Stimulated activated CD4-positive, alpha-beta T cell treated with anti-CD3 and anti-CD28 coated beads, Interleukin-4, amount 100 ng/mL, for 1 hour (primary cell): ENCODE measurements at places on chromosomes 16 and 17.
A peak's percentile ranks its signal among the peaks of the same experiment; 100 is the strongest.

- DNase-seq = no peak
Observed at GRCh38 chr16:50550866-50551641, 2.9 kb downstream of the NKD1 start.

DNA sequence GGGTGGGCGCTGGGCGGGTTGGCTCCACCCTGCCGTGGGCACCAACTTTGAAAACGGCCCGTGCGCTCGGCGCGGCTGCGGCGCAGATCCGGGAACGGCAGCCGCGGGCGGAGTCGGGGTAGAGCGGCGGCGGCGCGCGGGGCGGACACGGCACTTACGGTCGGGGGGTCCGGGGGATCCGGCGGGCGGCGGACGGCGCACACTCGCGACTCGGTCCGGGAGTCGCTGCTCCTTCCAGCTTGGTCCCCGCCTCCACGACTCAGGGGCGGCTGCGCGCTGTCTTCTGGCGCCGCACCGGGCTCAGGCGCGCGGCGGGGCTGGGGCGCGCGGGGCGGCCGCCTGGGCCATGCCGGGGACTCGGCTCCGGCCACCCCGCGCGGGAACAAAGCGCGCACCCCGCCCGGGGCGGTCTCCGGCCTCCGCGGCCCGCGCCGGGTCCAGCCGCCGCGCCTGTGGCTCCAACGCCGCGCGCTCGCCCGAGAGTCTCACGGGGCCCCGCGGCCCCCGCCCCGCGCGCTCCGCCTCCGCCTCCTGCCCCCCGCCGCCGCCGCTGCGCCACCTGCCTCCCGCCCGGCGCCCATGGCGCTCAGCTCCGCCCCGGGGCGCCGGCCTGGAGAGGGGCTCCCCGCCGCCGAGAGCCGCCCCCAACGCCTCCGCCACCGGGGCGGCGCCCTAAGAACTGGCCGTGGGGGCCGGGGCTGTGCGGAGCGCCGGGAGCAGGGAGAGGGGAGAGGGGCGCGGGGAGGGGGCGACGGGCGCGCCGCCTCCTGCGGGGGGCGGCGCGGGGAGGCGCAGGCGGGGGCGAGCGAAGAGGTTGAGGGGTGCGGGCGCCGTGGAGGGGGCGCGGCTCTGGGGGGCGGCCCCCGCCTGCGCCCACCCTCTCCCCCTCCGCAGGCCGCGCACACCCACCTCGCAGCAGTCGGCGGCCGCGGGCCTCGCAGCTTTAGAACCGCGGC, 35.9 kb downstream of the CBFA2T3 start:
- peak; percentile 33 for DNase-seq

- no peak for DNase-seq
Observed at GRCh38 chr17:72639711-72640110, 452.8 kb downstream of the SLC39A11 start.

DNA sequence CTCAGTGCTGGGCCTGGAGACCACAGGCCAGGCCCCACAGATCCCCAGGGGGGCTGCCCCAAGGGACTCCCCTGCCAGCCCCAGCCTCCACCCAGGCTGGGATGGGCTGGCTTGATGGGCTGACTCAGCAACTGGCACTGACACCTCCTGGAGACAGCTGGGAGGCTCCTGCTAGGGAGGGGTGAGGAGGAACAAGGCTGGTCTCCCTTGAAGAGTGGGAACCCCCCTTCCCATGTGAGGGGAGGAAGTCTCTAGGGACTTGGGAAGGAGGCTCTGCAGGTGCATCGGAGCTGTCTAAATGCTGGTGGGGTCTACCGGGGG, 10.4 kb downstream of the NHERF1 start:
- DNase-seq = no peak

- DNase-seq = peak; percentile 27
Observed at GRCh38 chr16:14302399-14303181, 231.5 kb downstream of the MRTFB start.

GRCh38 chr16:57060323-57061083, 31.9 kb upstream of the CPNE2 start:
- DNase-seq = no peak

GRCh38 chr16:64951193-64951592, 170.7 kb downstream of the CDH11 start:
- no peak for DNase-seq

DNA sequence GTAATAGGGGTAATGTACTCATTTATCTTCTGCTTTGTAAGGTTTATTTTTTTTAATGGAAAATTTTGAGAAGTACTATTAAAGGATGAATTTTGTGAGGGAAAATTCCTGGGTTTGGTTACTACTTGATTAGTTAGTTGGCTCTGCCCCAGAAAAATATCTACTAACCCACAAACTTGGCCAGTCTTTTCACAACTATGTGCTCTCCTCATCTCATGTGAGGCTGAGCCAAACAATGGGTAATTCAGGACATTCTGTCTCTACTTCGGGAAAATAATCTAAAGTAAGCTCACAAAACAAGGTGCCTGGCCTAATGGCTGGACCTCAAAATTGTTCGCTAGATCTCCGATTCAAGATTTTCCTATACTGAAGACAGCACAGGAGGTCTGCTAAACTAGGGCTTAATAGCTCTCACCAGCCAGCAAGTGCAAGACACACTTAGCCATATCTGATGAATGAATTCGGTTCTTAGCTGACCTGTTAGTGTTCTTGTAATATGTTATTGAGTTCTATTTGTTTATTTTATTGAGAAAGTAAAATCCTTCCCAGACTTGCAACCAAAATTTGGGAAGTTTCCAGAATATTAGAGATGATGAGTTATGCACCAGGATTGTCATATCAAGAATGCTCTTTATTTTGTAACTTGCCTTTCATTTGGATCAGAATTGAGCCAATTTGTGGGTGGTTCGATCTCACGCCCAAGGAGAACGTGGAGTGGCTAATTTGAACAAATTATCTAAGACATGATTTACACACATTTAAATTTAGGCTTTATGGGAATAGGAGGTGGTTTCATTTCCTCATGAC, 5.7 kb downstream of the KCNJ16 start:
- no peak for DNase-seq
